AG10803 (cell line): ENCODE measurements at places on chromosomes 6 and 20.

DNA sequence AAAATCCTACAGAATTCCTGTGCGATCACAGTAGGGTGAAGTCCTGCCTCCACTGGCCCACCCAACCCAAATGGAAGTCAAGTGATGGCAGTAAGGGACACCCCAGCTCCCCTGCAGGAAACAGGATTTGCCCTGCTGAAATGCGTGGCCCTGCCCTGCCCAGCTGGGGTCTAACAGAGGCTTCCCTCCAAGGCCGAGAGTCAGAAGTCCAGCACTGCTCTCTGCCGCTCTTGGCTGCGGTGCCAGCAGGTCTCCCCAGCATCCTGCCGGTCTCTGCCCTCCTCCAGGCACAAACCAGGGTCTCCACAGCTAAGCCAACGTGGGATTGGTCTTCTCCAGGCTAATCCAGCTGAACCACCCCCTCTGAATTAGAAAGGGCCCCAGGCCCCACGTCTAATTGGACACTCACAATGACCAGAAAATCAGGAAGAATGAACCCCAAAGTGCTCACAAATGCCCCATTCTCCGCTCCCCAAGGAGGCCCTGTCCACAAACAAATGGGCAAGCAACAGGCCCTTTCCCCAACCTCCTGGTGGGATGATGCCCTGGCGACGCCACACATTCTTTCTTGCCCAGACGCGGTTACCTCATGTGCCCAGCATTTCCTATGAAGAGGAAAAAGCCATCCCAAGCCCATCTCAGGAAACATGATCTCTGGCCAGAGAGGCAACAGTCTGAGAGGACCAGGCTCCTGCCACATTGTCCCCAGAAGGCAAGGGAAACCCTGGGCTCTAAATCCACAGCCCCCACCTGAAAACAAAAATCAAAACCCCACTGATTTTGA is 117.2 kb downstream of the BANF2 start:
- peak; percentile 49 for DNase-seq

- DNase-seq, result no peak
These were observed 103.1 kb upstream of the POPDC3 start for GRCh38 chr6:105282631-105283585.

DNA sequence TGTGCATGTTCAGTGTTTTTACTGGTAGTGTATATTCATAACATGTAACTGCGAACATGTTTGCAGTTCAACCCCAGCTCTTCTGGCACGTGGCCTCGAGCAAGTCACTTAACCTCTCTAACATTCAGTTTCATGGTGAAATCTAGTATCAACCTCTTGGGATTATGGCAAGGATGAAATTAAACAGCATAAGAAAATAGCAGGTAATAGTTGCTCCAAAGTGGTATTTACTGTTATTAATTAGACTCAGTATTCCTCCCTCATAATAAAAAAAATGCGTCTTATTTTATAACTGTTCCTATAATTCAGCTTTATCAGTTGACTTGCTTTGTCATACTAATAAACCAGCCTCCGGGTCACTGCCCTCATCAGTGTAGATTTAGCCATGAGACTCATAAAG is 15.0 kb downstream of the FAM184A start:
- no peak for DNase-seq

DNA sequence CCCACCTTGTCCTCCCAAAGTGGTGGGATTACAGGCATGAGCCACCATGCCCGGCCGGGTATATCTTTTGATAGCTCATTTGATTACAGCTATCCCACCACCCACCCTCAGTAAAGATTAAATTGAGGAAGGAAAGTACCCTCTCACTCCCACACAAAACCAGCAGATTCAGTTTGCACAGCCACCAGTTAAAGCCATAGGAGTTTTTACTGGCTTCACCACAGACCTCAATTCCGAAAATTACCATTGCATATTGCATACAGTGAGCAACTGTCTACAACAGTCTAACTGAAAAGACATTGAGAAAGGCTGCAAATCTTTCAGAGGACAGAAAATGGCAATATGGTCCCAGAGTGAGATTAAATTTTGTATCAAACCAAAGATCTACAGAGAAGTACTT is 34.9 kb downstream of the ESF1 start:
- DNase-seq, result no peak

DNA sequence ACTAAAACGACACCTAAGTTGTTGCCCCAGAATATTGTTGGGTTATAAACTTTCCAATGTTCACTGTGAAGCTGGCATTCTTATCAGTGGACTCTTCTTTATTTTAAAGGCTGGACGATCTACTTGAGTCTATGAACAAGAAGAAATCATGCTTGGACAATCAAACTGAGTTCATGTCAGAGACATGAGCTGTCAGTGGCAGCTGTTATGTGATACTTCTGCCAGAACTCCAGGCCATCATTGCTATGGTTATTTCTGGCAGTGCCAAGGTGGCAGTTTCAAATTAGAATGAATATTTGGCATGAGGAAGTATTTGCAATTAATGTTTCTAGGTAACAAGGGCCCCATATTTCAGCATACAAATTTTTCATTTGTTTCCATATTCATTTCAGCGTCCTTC is 417.3 kb downstream of the LMBRD1 start:
- no peak for DNase-seq

GRCh38 chr6:37696220-37696840 is 1.4 kb downstream of the MDGA1 start:
- DNase-seq, result peak; percentile 43

- DNase-seq, result peak; percentile 86
These were observed 203.4 kb upstream of the KCNQ5 start for GRCh38 chr6:72418495-72418894.

- no peak for DNase-seq
These were observed 2.3 kb downstream of the DST start for GRCh38 chr6:56640374-56640773.

GRCh38 chr6:127857051-127857637 is 43.7 kb downstream of the THEMIS start:
- DNase-seq, result no peak
